ENCODE measurements at places on chromosomes 1 and 21.

DNA sequence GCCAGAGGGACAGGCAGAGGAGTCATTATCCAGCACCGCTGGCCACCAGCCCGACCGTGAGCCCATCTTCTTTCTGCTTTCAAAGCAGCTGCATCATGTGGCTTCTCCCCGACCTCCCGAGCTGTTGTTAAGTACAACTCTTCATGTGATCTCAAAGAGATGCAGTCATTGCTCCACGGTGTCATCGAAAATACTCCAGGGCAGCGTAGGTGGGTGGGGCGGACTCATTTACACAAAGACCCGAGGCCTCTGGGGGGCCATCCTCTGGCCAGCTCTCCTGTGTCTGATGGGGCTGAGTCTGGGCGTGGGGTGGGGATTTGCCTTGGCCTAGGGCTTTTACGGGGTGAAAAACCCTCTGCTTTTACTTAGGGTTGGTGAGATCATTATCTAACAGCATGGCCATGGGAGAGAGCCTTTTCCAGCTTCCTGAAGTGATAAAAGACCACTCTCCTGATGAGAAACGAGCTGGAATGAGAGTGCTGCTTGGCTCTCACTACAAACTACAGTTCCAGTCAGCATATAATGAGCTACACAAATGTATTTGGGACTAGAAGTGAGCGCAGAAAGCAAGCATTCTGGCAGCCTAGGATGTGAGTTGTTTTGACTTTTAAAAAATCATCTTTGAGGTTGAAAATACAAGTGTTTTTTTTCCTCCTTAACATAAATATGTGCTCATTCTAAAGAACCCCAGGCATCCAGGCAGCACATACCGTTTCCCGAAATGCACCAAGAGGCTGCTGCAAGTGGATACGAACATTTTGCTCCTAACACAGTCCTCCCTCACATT lies 165.0 kb downstream of the RHOU start:
- DNase-seq, result no peak

GRCh38 chr1:86429835-86430234 lies 5.9 kb downstream of the CLCA2 start:
- no peak for DNase-seq

DNA sequence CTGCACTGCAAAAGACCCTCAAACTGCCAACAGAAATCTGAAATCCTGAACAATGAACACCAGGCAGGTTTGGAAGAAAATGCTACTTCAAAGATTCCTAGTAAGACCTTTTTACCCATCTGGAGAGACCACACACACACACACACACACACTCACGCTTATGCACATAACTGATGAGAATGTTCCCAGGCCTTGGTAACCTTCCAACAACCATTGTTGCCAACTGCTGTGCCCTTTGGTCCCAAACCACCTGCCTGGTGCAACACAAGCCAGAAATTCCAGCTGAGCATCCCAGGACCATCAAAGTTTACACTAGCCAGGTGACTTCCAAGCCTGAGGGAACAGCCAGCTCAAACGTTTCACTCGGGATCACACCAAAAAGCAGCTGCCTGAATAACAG lies 56.9 kb downstream of the SEC16B start:
- DNase-seq, result no peak

GRCh38 chr1:118157506-118157905 lies 27.5 kb downstream of the SPAG17 start:
- no peak for DNase-seq

- DNase-seq, result no peak
Measured at GRCh38 chr1:175676991-175677390, 66.4 kb downstream of the TNR start.

DNA sequence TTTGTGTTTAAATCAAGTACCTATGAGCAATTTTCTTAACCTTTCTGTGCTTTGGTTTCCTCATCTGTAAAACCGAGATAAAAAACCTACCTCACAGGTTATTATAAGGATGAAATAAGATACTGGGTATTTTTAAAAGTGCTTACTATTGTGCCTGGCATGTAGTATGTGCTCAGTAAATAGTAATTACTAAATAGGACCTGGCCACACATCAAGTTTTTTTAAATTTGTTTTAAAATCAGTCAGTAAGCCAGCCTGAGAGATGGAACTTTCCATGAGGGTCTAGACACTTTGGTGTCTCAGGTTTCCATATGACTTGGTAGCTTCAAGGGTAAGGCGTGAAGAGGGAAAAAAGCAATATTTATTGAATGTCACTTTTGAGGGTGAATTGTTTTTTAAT lies 7.0 kb upstream of the ATF3 start:
- DNase-seq, result no peak

GRCh38 chr1:51422367-51423072 lies 92.2 kb upstream of the TTC39A start:
- DNase-seq, result no peak

DNA sequence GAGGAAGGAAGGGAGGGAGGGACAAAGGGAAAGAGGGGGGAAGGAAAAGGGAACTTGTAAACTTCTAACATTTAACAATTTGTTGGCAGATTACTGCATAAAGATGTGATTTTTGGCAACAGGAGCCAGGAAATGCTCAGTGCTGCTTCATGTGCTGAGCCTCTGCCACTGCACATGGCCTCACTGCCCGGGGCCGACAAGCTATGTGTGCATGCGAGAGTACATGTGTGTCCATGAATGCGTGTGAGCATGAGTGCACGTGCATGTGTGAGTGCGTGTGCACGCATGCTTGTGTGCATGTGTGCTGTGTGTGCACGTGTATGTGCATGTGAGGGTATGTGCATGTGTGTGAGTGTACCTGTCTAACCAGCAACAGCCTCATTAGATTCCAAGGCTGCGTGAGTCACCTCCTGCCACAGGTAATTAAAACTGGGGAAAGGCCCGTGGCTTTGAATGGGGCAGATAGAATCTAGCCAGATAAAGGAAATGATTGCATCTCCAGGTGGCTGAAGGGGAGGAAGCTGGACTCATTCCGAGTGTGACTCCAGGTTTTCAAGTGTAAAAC lies 41.4 kb upstream of the TSPEAR start:
- DNase-seq, result no peak

GRCh38 chr1:168520052-168520751 lies 23.6 kb downstream of the XCL2 start:
- DNase-seq, result peak; percentile 47

DNA sequence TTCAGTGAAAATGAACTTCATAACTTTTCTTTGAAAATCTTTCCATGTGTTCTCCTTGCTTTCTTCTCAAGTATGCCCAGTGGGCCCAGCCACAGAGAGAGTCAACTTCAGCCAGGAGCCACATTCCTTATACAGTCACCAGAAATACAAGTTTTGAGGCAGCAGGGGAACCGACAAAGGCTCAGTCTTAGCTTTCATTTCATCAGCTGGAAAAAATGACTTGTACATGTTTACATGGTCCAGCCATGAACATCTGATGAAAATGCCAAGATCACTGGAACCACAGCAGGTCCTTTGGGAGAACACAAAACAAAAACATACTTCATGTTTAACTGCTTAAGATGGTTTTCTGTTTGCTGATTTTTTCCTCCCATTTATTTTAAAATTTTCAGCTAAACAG lies 72.5 kb downstream of the SYDE2 start:
- no peak for DNase-seq

DNA sequence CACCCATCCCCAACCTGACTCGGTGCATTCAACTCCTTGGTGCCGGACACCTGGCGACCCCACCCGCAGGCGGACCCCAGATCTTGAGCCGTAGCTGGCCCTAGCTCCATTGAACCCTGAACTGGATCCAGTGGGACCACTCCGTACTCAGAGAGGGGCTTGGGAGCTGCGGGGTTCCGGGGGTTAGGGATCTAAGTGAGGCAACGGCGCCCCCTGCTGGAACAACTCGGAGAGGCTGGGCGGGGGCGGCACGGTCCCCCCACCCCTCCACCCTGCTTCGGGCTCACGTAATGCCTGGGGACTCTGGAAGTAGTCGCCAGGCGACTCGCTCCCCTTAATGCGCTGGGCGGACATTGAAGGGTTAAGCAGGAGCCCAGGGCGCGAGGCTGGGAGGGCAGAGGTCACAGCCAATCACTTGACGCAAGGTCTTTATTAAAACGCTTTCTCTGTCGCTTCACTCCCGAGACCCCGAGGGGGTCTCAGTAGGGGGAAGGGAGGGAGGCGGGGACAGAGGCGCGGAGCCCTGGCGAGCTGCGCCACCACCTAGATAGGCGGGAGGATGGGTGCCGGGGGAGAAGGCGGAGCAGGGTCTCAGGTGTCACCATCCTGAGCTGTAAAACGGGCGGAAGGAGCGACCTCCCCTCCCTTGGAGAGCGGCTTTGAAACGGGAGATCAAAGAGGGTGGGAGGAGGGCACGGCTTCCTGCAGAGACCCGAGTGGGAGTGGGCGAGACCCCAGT lies 704 bp upstream of the CRABP2 start:
- DNase-seq, result peak; percentile 76

- no peak for DNase-seq
Measured at GRCh38 chr1:210625715-210626114, 297.0 kb downstream of the HHAT start.

- DNase-seq, result no peak
Measured at GRCh38 chr1:97094247-97094972, 372.8 kb downstream of the PTBP2 start.

- DNase-seq, result no peak
Measured at GRCh38 chr21:17438635-17439034, 74.2 kb upstream of the CXADR start.

DNA sequence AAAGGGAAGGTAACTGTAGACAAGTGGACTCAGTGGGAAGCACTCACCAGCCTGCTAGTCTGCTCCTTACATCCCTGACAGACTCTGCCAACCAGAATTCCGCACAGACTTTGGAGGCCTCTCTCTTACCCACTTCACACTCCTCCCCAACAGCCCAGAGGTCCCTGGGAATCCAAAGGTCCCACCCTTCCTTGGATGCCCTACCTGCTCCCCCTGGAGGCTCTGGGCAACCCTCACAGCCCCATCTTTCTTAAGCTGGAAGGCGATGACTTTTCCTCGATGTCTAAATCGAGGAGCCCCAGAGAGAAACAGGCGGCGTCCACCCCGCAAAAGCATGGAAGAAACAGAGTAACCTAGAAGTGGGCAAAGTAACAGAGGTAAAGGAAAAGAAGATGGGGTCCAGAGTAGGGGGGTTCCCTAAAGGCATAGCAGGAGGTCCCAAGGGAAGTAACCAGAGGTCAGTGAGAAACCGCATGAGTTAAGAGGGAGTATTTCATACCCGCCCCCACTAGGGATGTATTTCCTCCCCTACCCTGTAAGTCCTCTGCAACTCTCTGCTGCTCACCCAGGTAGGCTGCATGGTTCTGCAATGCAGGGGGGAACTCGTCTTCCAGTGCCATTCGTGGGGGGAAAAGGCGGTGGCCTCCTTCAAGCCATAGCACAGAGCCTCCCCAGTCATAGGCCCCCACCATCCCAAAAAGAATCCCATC lies 8.4 kb downstream of the ITGA10 start:
- no peak for DNase-seq

DNA sequence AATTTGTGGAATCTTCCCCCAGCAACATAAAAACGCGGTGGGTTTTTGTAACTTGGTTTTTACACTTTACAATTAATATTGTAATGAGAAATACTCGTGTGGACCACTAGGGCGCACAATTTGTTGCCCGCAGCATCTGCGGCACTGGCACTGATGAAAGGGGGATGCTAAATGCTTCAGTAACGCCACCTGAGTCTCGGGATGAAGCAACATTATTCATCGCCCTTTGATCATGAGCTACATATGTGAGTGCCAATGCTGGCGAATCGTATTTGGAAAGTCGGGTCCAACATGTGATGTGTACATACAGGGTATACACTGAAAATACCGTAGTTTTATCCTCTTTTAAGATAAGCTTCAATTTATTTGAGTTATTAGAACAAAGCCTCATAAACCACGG lies 34.2 kb upstream of the COX20 start:
- peak; percentile 62 for DNase-seq

DNA sequence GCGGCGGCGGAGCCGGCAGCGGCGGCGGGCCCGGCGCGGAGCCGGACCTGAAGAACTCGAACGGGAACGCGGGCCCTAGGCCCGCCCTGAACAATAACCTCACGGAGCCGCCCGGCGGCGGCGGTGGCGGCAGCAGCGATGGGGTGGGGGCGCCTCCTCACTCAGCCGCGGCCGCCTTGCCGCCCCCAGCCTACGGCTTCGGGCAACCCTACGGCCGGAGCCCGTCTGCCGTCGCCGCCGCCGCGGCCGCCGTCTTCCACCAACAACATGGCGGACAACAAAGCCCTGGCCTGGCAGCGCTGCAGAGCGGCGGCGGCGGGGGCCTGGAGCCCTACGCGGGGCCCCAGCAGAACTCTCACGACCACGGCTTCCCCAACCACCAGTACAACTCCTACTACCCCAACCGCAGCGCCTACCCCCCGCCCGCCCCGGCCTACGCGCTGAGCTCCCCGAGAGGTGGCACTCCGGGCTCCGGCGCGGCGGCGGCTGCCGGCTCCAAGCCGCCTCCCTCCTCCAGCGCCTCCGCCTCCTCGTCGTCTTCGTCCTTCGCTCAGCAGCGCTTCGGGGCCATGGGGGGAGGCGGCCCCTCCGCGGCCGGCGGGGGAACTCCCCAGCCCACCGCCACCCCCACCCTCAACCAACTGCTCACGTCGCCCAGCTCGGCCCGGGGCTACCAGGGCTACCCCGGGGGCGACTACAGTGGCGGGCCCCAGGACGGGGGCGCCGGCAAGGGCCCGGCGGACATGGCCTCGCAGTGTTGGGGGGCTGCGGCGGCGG lies 1.0 kb downstream of the ARID1A start:
- peak; percentile 67 for DNase-seq

DNA sequence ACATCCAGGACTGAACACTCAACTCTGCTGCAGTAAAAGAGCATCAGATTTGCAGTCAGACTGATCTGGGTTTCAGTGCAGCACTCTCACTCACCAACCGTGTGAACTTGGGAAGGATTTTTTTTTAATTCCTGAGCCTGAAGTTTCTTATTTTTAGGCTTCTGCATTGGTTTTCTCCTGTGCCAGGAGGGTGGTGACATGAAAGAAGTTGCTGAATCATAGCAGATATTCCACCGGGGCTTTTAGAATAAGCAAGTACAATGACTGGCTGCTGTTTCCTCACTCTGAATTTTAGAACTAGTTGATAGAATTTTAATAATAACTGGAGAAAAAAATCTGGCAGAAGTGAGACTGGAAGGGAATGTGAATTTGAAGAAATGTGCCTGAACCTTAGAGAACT lies 11.6 kb downstream of the ADAM30 start:
- no peak for DNase-seq

Data from naive thymus-derived CD8-positive, alpha-beta T cell (primary cell).